ENCODE measurements at places on chromosomes 2 and 18.

- DNase-seq = no peak
Observed at GRCh38 chr18:567122-567521, 13.1 kb upstream of the CETN1 start.

DNA sequence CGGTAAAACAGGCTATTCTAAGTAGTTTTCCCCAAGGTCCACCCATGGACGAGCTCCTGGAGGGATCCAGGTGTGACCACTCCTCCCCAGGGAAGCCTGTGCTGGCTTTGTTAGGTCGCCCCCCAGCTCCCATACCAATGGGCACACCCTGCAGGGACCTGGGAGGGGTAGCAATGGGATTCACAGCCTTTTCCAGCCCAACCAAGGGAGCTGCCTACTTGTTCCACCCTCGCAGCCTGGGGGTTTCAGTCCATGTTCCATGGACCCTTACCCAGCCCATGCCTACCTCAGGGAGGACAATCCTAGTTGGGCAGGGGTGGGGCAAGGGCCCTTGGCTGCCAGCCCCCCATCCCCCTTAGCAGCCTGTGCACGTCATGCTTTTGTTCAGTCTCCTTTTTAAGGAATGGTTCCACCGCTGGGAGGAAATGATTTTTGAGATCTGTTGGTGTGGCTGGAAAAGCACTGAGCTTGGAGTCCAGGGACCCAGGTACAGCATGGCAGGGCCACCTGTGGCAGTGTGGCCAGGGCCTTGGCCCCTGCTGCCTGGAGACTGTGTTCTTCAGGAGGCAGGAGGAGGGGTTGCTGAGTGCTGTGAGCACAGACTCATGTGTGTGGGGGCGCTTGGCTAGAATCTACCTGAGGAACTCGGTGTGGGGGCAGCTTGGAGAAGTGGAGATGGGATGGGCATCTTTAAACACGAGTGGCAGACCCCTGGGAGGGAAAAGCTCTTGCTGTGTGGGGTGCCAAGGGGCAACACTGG is 166.8 kb downstream of the TWIST2 start:
- no peak for DNase-seq

DNA sequence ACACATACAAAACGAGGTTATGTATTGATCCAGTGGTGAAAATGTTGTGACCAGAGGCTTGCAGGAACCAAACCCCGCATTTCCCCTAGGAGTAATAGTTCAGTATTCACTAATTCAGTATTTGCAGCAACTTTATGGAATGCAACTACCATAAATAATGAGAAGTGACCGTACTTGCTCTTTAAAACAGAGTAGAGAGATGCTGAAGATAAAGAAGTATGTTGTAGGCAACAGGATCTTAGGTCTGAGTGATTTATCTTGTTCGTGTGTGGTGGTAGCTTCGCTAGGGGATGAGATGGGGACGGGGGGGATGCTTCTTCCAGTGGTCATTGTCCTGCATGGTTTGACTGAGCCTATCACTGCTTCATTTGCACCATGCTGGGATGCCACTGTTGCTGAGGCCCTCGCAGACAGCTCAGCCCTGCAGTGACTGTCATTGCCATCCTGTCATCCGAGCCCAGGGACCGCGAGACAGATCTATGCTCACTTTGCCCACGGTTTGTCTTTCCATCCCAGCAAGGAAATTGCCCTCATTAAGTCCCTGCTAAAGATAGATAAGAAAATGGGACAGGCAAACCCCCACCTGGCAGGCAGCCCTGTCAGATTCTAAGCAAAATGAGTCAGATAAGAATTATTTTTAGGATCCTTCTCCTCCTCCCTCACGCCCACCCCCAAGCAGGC is 181.3 kb downstream of the CTIF start:
- no peak for DNase-seq

DNA sequence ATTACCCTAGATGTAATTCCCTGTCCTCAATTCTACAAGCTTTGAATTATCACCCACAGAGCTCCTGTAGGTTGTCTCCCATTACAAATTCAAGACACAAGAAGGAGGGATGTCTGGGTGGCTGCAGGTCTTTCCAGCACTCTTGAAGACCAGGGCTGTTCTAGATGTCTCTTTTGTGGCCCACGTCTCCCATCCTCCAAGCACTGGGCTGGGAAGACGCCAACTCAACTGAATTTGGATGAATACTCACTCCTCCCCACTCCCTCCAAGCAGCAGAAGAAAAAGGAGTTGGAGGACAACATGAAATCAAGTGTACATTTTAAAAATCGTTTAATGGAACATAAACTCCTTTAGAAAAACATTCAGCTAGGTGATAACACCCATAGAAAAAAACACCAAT is 31.2 kb downstream of the SMAD7 start:
- no peak for DNase-seq

- DNase-seq = no peak
Observed at GRCh38 chr2:232957657-232958090, 55.4 kb downstream of the NGEF start.

DNA sequence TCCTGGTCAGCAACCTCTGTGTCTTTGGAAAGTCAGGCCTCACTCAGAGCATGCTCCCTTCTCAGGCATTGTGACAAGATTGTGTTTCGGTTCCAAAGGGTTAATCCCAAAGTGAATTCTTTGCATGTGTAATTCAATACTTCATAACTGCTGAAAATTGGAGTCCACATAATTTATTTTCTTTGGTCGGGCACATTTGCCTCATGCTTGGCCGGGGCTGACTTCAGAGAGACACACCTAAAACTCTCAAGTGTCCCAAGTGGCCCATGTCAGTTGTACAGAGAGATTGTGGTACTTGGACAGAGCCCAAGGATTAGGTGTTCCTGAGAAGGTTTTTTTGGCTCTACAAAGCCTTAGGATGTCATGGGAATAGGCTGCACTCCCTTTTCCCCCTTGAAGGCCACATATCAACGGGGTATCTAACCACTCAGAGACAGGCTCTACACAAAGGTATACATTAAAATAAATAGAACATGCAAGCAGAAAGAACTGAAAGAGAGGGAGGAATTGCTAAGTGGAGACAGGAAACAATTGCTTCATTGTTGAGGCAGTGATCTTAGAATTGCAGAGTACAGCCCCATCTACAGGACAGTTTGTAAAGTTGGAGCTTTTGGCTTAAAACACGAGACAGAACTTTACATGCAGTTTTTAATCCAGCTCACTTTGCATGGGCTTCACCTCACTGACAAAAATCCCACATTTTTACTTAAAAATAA is 1232.3 kb upstream of the ZEB2 start:
- no peak for DNase-seq

DNA sequence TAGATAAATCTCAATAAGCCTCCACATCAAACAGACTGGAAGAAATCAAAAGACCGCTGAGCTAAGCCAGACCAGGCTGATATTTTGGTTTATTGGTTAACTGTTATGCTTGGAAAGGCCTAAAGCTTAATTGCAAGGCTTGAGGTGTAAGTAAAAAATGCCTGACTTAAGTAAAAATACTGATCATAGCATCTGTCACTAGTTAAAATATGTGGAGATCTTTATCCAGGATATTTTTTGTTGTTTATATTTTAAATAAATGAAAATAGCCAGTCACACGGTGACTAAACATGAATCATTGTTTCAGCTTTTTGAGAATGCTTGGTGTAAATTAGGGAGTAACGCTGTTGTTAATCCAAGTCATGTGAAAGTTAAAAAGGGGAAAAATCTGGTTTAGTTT is 127.9 kb downstream of the THADA start:
- DNase-seq = no peak

GRCh38 chr2:32718752-32719151 is 90.9 kb downstream of the TTC27 start:
- DNase-seq = no peak

DNA sequence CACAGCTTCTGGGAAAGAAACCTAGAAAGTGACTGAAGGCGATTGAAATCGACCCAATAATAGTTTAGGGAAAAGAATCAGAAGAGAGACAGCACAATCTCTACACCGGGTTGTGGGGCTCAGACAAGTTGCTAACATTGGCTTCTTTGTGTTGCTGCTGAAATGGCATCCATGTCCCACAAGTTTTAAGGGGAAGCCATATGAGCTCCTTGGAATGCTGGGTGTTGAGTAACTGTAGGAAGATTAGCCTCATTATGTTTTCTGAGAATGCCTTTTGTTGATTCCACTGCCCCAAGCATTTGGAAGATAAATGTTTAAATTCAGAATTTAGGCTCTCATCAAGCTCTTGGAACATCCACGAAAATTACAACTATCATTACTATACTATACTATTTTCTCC is 73.4 kb upstream of the NEUROD1 start:
- DNase-seq = no peak

GRCh38 chr18:52715991-52716390 is 376.0 kb downstream of the DCC start:
- DNase-seq = no peak

DNA sequence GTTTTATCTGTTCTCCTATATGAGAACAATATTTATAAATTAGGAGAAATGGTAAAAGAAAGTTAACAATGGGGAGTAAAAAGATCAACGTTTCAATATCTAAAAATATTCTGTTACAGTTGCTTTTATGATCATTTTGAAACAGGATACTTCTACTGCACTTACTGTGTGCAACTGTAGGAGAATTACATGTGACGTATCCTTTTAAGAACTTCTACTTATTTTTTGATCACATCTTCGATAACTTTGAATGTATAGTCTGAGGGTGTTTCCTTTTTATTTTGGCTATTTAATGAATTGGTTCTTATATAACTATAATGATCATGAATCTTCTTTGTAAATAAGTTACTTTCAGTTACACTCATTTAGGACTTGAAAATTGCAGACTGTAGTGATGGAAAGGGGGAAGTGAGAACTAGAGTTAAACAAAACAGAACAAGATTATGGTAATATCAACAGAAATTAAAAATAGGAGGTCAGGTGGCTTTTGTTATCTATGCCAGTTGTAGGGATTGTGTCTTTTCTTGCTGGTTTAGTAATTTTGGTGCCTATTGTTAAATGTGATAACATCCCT is 109.9 kb downstream of the MSTN start:
- DNase-seq = no peak

DNA sequence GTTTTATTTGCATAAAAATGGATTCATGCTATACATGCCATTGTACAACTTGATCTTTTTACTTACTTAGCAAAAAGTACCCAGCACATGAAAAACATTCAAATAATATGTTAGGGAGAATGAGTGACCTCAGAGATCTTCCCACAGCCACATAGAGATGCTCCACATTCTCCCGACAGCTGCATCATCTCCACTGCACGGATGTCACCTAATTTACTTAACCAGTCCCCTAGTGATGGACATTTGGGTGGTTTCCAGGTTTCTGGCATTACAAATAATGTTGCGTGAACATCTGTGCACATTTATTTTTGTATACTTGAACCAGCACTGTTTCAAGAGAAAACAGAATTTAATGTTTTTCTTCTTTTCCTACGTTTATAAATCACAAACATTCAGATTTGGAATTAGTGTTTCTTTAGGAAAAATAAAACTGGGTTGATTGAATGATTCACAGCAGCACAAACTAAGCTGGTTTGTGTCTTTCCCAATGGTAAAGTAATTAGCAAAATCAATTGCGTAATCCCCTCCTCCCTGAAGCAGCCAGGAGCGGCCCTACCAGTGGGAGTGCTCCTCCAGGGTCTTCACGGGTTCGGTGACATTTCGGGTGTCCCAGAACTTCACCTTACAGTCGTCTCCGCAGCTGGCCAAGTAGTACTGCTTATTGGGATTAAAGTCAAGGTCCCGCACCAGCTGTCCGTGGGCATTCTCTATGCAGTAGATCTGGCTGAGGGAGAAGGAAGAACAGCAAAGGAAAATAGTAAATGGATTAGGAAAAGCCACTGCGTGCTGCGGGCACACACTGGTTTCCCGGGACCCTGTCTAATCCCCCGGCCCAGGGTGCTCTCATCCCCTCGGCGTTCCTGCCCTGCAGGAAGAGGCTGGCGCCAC is 183.9 kb downstream of the EIPR1 start:
- DNase-seq = no peak

- DNase-seq = no peak
Observed at GRCh38 chr18:23138471-23138870, 3.2 kb downstream of the CABLES1 start.

DNA sequence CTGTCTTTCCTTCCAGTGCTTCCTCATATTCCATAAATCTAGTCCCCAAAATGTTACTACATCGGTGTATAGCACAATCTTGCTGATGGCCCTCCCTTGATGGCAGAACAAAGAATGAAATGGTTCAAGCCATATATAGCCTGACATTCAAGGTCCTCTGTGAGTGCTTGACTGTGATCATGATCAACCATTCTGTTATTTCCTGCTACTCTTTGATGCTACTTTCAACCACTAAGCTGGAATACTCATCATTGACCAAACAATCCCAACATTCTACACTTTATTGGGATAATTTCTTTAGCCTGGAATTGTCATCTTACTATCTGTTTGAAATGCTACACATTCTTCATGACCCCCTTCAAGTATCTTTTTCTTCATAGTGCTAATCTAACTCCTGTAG is 633.9 kb downstream of the PLCL1 start:
- no peak for DNase-seq

DNA sequence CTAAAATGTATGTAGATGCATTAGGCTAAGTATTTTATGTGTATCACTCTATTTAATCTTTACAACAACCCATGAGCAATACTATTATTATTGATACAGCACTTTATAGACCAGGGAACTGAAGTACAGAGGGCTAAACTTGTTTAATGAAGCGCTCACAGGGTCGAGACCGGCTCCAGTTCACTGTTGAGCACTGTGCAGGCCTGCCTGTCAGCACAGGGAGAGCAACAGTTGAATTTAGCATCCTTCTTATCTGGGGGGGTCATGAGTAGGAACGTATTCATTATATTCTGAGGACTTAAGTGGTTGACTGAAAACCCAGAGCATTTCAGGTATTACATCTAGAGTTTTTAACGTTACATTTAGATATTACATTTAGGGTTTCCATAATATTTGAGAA is 120.1 kb downstream of the PLCL1 start:
- no peak for DNase-seq

DNA sequence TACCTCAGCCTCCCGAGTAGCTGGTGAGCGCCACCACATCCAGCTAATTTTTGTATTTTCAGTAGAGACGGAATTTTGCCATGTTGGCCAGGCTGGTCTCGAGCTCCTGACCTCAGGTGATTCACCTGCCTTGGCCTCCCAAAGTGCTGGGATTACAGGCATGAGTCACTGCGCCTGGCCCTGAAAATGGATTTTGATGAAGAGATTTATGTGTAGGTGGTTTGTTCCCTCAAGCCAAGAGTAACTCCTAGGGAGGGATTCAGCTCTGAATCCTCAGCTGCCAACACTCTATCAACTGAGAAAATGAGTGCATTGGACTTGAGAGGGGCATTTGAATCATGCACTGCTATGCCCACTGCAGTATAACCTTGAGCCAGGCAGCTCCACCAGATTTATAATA is 17.5 kb upstream of the LIPG start:
- DNase-seq = no peak

GRCh38 chr2:210795506-210795905 is 239.1 kb downstream of the CPS1 start:
- DNase-seq = no peak

- peak; percentile 22 for DNase-seq
Observed at GRCh38 chr2:98868548-98869271, 67.3 kb downstream of the CRACDL start.

GRCh38 chr2:205902041-205902899 is 183.7 kb downstream of the INO80D start:
- DNase-seq = peak; percentile 65
